SIG-M5 (cell line): ENCODE measurements at places on chromosomes 6 and 20.

DNA sequence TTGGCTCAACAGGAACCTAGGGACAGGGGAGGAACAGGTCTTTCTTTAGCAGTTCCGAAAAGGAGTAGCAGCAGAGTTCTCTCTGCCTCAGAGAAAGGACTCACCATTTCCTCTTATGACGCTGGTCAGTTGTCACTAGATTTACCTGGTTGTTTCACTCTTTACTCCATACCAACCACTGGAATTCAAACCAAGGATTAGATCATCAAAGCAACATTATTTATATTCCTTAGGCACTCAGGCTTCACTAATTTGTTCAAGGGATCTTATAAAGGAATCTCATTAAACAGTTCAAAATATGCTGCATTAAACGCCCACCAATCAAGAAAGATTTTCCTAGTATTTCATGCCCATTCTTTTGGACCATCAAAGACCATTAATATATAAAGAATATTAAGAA lies 1129.5 kb upstream of the MAP3K7 start:
- no peak for DNase-seq

- DNase-seq: no peak
Observed at GRCh38 chr20:36439040-36439730, 102.1 kb upstream of the MYL9 start.

GRCh38 chr6:131949909-131950766 lies 1.0 kb downstream of the CCN2 start:
- DNase-seq: no peak

DNA sequence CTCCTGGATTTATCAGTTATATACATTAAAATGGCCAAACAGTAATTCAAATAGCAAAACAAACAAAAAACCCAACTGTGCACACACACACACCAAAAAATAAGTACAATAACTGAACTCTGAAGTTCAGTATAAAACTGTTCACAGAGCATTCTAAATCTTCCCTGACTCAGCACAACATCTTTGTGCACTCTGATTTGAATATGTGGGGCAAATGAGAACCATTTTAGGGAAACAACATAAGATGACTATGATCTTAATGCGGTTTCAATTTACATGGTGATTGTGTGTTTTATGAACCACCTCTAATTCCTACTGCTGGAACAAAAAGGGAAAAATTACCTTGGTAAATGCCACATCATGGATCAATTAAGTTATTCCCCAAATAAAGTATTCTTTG lies 41.7 kb downstream of the PLAGL1 start:
- DNase-seq: no peak

- no peak for DNase-seq
Observed at GRCh38 chr6:151325075-151326050, 66.0 kb downstream of the ZBTB2 start.

DNA sequence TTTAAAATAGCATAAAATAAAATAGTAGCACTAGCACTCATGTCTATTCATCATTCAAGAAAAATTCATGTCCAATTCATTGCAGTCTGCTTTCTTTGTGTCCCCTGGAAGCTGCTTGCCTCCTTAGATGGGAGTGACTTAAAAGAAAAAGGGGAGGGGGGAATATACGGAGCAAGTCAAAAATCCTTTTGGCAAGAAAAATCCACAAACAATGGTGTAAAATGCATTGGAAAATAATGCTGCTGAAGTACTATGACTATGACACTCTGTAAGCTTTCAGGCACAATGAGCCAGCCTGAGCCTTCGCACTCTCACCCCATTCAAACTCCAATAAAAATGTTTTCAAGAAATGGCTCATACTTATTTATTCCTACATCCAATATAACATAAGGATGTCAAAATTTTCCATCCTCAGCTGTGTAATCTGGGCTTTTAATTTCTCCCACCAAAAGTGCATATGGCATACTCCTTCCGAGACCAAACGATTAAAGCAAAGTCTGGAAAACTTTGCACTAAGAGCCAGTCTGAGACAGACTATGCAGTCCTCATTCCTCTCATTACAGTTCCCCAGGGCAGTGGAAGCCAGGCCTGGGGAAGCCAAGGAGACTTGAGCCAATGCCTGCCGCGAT lies 790 bp downstream of the NEDD9 start:
- DNase-seq: no peak

DNA sequence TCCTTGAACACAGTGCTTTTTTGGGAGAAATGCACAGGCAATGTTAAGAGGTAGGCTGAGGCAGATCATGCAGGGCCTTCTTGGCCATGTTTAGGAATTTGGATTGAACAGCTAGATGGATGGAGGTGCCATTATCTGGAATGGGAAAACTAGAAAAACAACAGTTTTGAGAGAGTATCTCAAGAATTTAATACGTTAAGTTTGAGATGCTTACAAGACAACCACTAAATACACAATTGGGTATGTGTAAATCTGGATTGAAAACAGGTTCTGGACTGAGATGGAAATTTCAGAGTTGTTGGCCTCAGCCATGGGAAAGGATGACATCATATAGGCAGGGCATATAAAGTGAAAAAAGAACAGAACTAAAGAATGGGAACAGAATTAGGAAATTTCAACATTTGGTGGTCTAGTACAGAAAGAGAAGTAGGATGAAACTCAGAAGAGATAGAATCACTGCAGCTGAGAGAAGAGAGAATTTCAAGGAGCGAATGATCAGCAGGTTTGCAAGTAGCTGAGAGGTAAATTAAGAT lies 37.1 kb downstream of the NCOA7 start:
- no peak for DNase-seq
